Heart left ventricle (tissue), 16 donors: ENCODE measurements at places on chromosomes 16 and 17.
A peak's percentile ranks its signal among the peaks of the same experiment; 100 is the strongest.

GRCh38 chr16:74372953-74373846 lies 2.9 kb upstream of the NPIPB15 start:
- DNase-seq = no peak

- no peak for DNase-seq
Observed at GRCh38 chr16:86924537-86924936, 346.2 kb downstream of the FOXL1 start.

GRCh38 chr17:38922538-38923297 lies 2.7 kb upstream of the LASP1NB start:
- no peak for DNase-seq

DNA sequence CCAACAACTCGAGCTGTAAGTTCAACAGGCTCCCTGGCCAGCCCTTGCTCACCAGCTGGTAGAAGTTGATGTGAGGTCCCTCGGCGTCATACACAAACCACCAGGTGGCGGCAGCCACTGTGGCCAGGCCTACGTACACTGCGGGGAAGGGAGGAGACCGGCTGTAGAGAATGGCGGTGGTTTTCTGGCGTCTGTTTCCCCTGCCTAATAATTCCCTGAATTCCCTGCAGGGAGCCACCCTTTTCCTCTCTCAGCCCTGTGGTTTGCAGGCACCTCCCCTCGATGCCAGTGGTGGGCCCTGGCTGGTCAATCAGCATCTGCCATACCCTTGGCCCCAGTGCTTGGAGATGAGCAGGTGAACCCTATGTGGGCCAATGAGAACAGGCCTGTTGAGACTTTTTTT lies 18.9 kb upstream of the P2RX1 start:
- peak; percentile 77 for DNase-seq

DNA sequence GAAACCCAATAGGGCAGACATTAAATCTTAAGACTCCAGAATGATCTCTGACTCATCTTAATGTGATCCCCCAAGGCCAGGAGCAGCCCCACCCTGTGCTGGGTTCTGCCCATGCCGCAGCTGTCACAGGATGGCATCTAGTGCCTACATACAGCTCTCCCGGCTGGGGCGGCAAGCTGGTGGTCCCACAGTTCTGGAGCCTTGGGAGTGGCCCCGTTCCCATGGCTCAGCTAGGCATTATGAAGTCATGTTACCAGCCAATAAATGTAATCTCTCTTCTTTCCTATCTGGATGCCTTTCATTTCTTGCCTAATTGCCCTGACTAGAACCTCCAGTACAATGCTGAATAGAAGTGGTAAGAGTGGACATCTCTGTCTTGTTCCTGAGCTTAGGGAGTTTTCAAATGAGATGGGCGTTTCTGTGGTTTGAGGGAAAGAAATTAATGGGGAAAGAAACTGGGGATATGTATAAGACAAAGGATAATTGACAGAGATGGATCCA lies 95.7 kb upstream of the DNAH17 start:
- DNase-seq = no peak
